ENCODE measurements at places on chromosomes 3 and 15.

- no peaks in the 10 kb centered on the region for H3K27me3 ChIP-seq
- DNase-seq: no peak
- H3K4me3 ChIP-seq: no peak overlapping the region
- no peaks in the 10 kb centered on the region for H3K4me1 ChIP-seq
- H3K36me3 ChIP-seq: no peaks in the 10 kb centered on the region
Measured at GRCh38 chr3:95356764-95357501, 1294.1 kb downstream of the NSUN3 start.

DNA sequence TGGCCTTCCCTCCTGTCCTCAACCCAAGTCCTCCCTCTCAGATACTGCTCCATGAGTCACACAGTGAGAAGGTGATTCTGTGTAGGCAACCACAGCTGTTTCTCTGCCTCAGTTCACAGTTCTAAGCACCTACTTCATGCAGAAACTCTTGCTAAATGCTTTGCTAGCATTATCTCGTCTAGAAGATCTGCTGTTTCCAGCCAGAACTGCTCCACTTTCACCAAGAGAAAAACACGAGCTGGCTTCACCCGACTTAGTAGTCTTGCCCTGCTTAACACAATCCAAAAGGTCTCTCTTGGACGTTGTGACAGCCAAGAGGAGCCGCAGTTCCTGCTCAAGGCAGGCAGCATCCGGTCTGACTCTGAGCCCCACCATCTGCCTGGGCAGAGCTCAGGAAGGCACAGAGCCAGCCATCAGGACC, 272.1 kb downstream of the UACA start:
- H3K36me3 ChIP-seq: no peaks in the 10 kb centered on the region
- H3K4me1 ChIP-seq: peaks cover 35% of the 10 kb centered on the region
- peaks cover 34% of the 10 kb centered on the region for H3K27me3 ChIP-seq
- DNase-seq: peak; percentile 33
- H3K4me3 ChIP-seq: no peak overlapping the region

DNA sequence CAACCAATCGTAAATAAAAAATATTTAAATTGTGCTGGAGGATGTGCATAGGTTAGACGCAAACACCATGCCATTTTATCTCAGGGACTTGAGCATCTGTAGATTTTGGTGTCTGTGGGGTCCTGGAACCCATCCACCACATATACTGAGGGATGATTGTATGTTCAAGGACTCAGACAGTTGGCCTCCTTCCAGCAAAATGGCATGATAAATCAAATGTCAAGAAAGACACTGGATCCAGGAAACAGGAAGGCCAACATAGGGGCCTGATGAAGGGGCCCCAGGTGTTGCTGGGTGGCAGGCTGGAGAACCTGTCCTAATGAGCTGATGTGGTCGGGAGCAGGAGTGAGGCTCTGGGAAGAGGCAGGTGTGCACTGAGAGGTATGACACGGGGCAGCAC, 289.5 kb downstream of the GABRG3 start:
- no peak overlapping the region for H3K4me3 ChIP-seq
- H3K27ac ChIP-seq: no peak overlapping the region
- no peaks in the 10 kb centered on the region for H3K36me3 ChIP-seq

DNA sequence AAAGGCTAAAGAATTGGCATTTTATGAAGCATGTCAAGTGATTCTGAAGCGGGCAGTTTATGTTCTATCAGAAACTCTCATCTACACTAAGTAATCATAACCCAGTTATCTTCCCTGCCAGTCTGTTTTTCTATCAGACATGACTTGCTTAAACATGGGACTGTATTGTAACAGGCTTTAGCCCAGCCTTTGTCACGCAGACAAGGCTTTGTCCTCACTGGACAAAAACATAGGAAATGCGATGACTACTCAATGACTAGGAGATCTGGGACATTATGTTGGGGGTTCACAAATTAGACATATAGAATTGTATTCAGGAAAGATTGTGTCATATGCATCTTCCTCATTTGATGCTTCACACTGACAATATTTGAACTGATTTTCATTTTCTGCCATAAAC, 115.5 kb downstream of the GADL1 start:
- no peak for DNase-seq
- H3K36me3 ChIP-seq: no peaks in the 10 kb centered on the region
- H3K27ac ChIP-seq: no peak overlapping the region
- H3K4me3 ChIP-seq: no peak overlapping the region
- H3K4me1 ChIP-seq: no peaks in the 10 kb centered on the region
- H3K27me3 ChIP-seq: no peaks in the 10 kb centered on the region

- H3K4me1 ChIP-seq: no peaks in the 10 kb centered on the region
- no peak overlapping the region for H3K4me3 ChIP-seq
Measured at GRCh38 chr15:72873379-72874233, 90.0 kb upstream of the ADPGK start.

- no peaks in the 10 kb centered on the region for H3K27me3 ChIP-seq
- no peaks in the 10 kb centered on the region for H3K4me1 ChIP-seq
Measured at GRCh38 chr15:95541301-95541700, 789.2 kb upstream of the NR2F2 start.
